Activated gamma-delta T cell (primary cell): ENCODE measurements at places on chromosomes 16 and 17.

- DNase-seq: no peak
Measured at GRCh38 chr17:80433916-80434666, 19.1 kb downstream of the ENDOV start.

DNA sequence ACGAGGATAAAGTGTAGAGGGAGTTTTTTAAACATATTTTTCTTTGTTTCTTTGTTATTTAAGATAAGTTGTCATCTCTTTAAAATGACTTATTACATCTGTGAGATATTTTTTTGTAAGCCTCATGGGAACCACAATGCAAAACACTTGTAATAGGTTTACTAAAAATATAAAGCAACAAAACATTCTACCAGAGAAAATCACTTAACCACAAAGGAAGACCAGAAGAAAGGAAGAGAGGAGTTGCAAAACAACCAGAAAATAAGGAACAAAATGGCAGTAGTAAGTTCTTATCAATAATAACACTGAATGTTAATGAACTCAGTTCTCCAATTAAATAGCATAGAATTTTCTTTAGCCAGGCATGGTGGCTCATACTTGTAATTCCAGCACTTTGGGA lies 22.9 kb downstream of the DHRS7B start:
- no peak for DNase-seq

- no peak for DNase-seq
Measured at GRCh38 chr16:10930755-10931093, 11.5 kb downstream of the DEXI start.

DNA sequence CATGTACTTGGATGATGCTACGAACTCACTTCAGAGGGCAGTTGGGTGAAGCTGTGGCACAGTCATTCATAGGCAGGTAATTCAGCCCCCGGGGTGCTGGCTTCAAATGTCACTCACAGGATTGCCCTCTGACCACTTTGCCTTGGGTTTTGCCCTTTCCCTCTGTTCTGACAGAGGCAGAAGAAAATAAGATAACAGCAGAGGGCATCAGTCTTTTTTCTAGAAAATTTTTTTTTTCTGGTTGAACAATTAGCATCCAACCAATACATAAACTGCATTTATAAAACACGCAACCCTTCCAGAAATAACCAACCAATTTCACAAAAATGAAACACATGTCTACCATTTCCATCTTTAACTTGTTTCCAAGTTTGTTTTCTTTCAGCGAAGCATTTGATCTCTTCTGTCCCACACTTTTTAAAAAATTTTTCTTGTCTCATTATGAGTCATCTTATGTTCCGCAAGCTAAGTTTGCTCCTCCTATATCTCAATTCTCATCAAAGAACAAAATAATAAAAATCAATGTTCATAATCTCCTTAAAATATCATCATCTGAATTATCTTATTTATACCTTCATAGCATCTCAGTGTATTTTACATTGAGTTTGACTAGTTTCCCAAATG lies 15.6 kb downstream of the NACA2 start:
- no peak for DNase-seq

DNA sequence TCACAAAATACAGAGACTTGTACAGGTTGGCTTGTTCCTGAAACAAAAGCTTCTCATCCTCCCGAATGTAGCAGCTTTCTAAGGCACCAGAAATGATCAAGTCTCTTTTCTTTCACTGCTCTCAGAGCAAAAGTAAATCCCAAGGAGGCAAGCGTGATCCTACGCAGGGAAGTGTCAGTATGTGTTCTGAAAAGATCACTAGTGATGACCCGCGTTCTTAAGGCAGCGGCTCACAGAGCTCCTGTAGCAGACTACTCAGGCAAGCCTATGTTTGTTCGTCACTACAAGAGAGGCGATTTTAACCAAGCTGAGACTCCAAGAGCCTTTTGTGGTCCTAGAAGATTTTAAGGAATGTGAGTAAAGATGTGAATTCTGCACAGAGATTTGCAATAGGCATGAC lies 34.5 kb downstream of the WIPI1 start:
- no peak for DNase-seq

GRCh38 chr17:42392692-42393415 lies 4.6 kb upstream of the STAT3 start:
- DNase-seq: no peak

DNA sequence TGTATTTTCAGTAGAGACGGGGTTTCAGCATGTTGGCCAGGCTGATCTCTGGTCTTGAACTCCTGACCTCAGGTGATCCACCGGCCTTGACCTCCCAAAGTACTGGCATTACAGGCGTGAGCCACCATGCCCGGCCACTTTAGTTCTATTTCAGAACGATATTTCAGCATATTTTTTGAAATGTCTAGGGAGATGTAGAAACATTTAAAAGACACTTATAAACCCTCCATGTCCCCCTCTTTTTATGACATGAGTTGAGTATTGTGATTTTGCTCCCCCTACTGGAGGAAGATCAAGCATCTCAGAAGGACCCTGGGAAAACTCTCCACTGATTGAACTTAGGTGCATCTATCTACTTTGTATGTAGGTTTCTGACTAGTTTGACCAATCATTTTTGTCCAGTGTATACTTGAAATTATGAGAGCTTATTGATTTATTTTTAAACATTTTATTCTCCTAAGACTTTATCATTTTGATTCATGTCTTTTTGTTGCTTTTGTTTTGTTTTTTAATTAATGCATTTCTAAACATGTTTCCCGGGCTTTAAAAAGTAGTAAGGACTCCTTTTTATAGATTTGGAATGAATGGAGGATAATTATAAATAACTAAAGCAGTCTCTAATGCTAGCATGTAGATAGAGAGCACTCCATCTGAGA lies 105.1 kb downstream of the CHD9 start:
- DNase-seq: no peak

- no peak for DNase-seq
Measured at GRCh38 chr16:69319826-69320739, 8.9 kb downstream of the VPS4A start.

- no peak for DNase-seq
Measured at GRCh38 chr16:4053301-4053845, 62.9 kb downstream of the ADCY9 start.

- no peak for DNase-seq
Measured at GRCh38 chr17:44402564-44403172, 13.2 kb upstream of the ITGA2B start.

GRCh38 chr17:27511168-27511883 lies 55.1 kb downstream of the KSR1 start:
- DNase-seq: no peak

GRCh38 chr16:55811811-55812210 lies 21.1 kb downstream of the CES1 start:
- DNase-seq: no peak

- DNase-seq: no peak
Measured at GRCh38 chr17:77948690-77949114, 9.8 kb upstream of the TNRC6C start.

DNA sequence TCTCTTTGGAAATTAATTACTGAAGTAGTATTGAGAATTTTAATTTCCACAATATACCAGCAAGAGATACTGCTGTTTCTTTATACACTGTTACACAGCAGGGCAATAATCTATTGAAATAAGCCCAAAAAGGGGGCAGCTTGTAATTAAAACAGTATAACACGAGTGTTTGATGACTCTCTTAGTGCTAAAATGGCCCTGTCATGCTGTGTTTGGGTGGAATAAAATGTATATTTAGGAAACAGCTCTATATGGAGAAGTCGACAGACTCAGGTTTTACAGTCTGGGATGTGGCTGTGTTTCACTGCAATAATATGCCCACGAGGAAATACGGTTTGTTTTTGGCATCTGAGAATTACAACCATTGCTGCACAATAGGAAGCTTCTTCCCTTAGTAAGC lies 537.7 kb upstream of the HSBP1 start:
- DNase-seq: no peak

DNA sequence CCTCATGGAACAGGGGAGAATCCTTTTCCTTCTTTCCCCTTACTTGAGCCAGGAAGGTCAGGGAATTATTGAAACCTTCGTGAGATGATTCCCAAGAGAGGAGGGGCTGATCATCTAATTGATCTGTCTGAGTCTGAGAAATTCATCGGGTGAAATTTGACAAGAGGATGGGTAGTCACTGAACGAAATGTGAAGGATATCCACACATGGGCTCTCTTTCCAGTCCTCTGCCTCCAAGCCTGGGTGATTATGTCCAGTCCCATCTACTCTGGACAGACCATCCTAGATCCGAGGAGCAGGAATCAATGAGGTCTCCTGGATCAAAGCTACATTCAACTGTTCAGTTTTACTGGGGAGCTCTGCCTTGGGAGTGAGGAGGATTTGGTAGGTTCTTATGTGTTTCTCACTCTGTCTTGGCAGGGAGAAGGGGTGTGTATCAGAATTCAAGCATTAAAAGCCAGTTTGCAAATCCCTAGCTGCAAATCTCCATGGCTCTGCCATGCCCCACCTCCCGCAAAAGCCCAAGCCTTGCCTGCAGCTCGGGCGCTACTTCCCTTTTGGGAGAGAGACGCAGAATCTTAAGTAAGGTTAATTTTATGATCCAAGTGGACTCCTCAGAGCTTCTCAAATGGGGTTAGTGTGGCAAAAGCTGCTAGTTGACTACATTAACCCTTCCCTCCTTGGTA lies 47.1 kb upstream of the TEKT3 start:
- no peak for DNase-seq

DNA sequence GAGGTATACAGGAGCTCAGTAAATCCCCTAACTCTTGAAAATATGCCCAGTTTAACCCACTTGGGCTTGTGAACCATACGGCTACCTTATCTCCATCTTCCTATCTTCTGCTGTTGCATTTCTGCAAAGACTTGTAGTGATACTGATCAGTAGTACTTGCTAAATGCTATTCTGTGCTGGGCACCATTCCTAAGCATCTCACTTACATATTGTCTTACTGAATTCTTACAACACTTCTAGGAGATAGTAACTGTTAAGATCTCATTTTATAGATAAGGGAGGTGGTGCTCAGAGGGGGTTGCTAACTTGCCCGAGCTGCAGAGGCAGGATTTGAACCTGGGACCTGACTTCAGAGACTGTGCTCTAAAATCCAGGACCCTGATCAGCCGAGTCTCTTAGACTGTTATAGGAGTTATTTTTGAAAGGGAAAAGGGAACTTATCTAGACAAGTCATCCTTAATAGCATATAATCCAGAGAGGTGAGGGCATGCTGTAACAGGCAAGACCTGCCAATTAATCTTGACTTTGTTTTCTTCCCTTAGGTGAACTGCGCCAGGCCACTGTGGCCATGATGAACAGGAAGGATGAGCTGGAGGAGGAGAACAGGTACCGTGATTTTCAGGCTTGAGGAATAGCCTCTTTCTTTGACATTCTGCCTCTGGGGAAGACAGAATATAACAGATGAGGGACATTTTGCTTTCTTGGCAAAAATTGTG lies 149.7 kb downstream of the SNX29 start:
- no peak for DNase-seq

DNA sequence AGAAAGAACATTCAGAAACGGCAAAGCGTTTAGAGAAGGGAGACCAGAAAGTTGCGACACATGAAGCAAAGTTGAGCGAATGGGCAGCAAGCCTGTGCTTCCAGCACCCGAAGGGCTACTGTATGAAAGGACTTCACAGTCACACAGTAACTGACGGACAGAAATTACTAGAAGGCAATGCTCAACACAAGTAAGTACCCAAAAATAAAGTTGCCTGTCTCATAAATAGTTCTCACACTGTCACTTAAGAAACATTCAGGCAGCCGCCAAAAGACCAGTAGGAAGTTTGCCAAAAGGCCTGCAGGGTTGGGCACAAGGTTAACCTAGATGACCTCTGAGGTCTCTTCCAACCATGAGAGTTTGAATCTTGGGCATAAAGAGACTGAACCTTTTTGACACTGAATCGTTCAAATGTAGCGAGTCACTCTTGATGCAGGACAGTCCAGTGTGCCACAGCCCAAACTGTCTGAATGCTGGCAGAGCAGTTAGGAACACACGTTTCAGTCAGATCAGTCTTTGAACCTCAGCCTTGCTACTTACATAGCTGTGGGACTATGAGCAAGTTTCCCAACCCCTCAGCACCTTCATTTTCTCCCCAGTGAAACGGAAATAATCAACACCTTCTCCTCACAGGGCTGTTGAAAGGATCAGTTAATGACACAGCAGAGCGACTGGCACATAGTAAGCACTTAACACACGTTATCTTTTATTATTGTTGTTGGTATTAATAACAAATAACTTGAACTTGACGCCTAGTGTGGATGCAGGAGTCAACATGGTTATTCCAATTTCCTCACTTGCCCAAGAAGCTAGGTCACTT lies 10.4 kb downstream of the NCBP3 start:
- DNase-seq: no peak

GRCh38 chr17:64661726-64661975 lies 456 bp downstream of the SMURF2 start:
- no peak for DNase-seq

- DNase-seq: no peak
Measured at GRCh38 chr16:52500963-52501362, 46.0 kb downstream of the TOX3 start.

DNA sequence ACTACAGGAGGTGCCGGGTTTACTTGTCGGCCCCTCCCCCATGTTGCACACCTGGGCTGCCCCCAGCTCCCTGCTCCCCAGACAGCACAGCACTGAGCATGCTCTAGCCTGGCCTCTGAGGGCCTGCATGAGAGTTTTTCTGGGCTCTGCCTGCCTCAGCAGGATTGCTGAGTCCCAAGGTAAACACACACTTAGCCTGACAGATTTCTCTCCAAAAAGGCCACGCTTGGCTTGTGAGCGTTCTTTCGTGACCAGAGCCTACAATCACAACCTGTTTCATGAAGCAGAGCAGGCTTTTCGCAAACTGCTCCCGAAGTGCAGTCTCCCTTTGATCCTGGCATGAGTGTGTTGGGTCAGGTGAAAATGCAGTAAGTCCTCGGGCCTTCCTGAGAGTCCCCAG lies 9.8 kb upstream of the CD300E start:
- no peak for DNase-seq

DNA sequence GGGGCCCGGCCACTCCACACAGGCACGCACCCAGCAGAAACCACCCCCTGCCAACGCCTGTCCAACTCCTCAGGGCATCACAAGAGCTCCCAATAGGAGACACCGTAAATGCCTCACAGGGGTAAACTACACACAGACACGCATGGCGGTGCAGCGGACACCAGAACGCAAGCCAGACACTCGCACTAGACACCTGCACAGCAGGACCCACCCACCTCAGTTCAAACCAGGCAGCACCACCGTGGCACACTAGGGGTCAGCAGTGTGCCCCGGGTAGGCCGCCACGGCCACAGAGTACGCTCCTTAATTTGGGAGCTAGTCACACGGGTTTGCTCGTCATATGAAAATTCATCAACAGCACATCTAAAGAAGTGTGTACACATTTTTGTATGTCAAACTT lies 3.4 kb downstream of the SLC38A10 start:
- no peak for DNase-seq

- no peak for DNase-seq
Measured at GRCh38 chr17:57357830-57358430, 101.6 kb downstream of the MSI2 start.

DNA sequence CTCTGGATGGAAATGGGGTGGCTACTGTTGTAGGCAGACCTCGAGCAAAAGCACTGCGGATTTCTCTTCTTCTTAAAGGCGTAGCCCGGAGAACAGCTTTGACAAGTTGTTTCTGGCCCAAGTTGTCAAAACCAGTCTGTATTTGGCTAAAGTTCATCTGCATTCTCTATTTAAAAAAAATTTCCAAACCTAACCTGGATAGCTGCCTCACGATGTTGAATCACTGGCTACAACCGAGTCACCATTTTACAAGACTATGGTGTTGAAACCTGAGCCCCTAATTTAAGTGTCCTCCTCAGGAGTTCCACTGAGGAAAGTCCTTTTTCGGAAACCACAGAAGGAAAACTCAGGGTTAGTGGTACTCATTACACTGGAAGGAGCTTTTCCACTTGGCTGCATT lies 1.5 kb downstream of the SLC16A6 start:
- no peak for DNase-seq

GRCh38 chr17:79203016-79203415 lies 128.4 kb downstream of the ENGASE start:
- DNase-seq: no peak

GRCh38 chr16:19142939-19143598 lies 25.0 kb upstream of the SYT17 start:
- no peak for DNase-seq
